ENCODE measurements at places on chromosomes 2 and 18.

GRCh38 chr2:16204886-16205620 lies 264.7 kb downstream of the MYCN start:
- no peak for DNase-seq

GRCh38 chr2:232649033-232649432 lies 15.6 kb downstream of the EFHD1 start:
- no peak for DNase-seq

- no peak for DNase-seq
Measured at GRCh38 chr2:17373041-17373440, 145.2 kb downstream of the RAD51AP2 start.

GRCh38 chr18:55265984-55266383 lies 306.7 kb upstream of the CCDC68 start:
- peak; percentile 13 for DNase-seq

GRCh38 chr2:36536776-36537175 lies 61.2 kb downstream of the FEZ2 start:
- DNase-seq, result no peak

- no peak for DNase-seq
Measured at GRCh38 chr2:228839421-228839876, 431.6 kb downstream of the PID1 start.

GRCh38 chr2:96601382-96602292 lies 36.5 kb downstream of the KANSL3 start:
- no peak for DNase-seq

GRCh38 chr2:131049150-131049718 lies 44.0 kb downstream of the FAM168B start:
- no peak for DNase-seq

DNA sequence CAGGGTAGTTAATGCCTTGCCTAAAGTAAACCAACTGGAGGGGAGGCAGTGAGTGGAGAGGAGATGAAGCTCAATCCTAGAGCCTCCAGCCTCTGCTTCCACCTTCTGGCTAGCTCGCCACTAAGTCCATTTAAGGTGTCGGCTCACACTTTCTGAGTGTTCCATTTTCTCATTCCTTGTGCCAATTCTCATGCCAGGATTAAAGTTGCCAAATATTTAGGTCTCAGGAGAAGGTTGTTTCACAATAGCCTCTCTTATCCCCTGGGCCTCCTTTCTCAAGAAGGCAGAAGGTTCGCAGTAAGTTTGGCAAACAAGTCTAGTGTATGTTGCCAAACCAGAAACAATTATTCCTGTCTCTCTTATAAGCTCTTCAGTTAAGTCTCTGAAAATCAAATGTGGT lies 57.2 kb downstream of the TACR1 start:
- no peak for DNase-seq

- no peak for DNase-seq
Measured at GRCh38 chr2:104570259-104570658, 283.7 kb upstream of the POU3F3 start.

GRCh38 chr2:149410701-149411484 lies 80.5 kb downstream of the LYPD6 start:
- DNase-seq, result no peak

DNA sequence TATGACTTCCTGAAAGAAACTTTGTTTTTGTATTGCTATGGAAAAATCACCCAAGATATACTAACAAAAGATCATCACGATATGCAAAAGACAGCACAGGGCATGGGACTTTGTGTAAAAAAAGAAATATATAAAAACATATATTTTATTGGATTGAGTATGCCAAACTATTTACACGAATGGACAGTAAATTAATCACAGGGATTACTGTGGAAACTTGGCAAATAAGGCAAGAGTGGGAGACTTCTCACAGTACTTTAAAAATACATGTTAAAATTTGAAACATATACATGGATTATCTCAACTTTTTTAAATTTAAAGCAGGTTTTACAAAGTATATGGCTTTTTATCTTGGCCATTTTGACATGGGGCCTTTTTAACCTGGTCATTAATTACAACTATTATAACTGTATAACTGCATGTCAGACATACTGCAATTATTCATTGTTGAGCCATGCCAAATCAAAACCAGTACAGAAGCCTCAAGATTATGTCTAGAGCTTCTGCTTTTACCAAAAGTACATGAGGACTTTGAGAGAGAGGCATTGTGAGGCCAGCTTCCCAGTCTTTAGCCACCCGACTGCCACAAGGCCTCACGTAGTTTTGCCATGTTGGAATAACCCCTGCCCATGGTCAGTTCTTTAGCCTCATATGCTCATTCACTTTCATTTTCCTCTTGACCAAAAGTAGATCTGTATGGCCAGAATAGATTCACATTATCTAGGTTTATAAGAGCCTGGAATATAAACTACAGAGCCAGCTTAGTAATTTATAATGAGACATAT lies 419.8 kb downstream of the SETBP1 start:
- peak; percentile 13 for DNase-seq

DNA sequence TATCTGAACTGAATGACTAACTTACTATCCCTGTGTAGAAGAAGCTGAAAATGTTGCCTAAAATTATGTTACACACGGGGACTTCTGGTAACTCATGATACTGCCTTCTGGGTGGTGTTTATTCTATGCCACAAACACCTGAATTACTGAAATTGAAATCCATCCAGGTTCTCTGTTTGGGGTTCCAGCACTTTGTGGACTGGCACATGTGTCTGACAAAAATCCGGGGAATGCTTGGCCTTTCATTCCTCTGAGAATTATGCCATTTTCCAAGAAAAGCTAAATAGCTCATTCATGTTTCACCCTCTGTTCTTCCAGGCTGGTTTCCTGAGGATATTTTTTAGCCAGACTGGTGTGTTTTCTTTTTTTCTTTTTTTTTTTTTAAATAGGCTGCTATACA lies 59.5 kb upstream of the POU3F3 start:
- DNase-seq, result no peak

GRCh38 chr18:32389858-32390257 lies 80.8 kb downstream of the GAREM1 start:
- DNase-seq, result no peak

DNA sequence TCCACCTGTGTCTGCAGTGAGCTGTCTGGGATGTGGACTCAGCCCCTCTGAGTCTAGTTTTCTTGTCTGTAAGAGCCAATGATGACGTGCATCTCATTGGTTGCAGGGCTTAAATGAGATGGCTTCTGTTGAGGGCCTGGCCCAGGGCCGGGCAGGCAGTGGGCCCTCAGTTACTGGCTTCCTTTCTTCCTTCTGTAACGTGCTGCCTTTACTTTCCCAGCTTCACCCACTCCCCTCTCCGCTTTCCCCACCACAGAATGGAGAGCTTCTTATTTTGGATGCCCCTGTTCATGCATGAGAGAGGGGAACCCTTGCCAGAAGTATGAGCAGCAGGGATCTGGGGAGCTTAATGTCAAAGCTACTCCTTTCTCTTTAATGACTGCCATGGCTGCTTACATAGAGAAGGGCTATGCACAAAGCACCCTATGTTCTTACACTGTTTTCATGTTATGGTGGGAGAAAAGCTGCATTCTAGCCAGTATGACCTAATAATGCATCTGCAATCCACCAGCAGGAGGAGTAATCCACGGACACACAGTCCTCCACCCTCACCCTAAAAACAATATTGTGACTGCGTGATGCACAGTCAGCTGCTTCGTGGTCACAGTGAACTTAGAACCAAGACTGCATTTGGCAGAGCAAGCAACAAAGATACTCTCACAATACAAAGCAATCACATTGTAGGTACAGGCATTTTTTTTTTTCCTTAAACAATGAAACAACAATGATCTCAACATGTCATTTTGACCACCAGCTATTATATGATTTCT lies 37.2 kb downstream of the CREG2 start:
- peak; percentile 83 for DNase-seq

GRCh38 chr18:50847192-50847591 lies 27.4 kb upstream of the MRO start:
- no peak for DNase-seq

GRCh38 chr2:156845806-156846558 lies 409.8 kb downstream of the GPD2 start:
- no peak for DNase-seq

GRCh38 chr2:7934476-7934875 lies 747.4 kb upstream of the ID2 start:
- no peak for DNase-seq

- DNase-seq, result no peak
Measured at GRCh38 chr2:120034027-120034426, 21.1 kb downstream of the EPB41L5 start.

DNA sequence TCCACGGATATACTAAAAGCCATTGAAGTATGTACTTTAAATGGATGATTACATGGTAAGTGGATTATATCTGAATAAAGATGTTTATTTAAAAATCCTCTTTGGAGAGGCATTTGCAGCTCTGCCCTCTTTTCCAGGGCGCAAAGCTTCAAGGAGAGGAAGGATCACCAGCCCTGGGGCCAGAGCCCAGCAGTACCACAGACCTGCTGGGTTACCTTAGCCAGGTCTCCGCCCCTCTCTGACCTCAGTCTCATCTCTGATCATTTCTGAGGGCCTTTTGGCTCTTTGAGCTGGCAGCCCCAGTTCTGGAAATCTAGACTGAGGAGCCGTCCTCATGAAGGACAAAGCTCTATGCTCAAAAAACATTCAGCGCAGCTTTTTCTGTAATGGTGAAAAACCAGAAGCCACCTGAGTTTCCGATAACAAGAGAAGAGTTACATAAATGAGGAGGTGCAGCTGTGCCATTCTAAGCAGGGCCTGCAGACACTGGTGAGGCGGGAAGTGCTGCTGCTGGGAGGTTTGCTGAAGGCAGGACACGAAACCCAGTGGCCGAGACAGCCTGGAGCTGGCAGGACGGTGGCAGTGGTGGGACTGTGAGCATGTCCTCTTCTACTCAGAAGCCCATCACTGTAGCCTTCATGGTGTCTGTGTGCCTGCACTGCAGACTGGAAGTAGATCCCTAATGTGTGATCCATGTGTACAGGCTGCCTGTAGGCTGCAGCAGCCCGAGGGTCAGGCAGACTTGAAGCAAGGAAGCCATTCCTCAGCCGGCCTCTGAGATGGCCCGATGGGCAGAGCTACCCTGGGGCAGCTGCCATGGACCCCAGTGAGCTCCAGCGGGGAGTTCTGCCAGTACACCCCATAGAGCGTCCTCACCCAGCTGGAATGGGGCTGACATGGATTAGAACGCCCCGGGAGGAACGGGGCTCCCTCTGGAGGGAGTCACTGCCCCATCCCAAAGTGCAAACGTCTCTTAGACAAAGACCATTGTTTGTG lies 27.7 kb downstream of the ADRA2B start:
- no peak for DNase-seq

DNA sequence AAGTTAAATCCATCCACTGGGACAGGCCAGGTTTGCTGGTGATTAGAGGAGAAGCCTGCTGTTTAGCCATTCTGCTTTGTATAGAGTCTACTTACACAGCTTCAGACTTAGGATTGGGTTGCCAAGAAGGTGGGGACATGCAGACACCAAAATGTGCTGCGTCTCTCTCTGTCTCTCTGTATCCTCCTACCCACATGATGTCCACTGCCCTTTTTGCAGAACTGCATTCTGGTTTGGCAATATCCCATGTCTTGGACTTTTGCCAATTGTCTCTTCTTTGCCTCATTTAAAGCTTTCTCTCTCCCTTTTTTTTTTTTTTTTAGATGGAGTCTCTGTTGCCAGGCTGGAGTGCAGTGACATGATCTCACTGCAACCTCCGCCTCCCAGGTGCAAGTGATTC lies 261.1 kb upstream of the FN1 start:
- DNase-seq, result peak; percentile 75

DNA sequence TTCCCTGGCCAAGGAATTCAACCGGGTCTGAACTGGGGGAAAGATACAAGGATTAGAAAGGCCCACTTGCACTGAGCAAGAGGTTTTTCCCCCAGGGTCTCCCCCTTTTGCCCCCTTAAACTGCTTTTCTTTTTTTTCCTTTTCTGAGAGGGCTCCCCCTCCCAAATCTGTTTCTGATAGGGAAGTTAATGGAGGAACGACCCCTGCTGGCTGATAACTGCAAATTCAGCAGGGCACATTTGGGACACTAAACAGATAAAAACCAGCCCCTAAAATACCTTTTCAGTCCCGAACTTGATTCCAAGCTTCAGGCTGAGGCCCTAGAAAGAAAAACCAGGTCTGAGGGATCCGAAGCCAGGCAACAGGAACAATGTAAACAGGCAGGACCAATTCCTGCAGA lies 1012.4 kb upstream of the CRIM1 start:
- DNase-seq, result no peak

DNA sequence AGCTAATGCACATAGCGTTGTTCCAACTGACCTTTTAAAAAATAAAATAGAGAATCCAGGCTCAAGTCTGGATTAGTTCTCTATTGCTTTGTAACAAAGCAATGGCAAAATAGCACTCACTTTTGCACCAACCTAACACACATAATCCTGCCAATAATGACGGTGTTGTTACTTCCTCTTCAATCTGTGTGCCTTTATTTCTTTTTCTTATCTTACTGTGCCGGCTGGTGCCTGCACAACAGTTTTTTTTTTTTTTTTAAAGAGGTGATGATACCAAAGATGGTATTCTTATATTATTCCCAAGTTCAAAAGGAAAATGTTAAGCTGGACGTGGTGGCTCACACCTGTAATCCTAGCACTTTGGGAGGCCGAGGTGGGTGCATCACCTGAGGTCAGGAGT lies 3.4 kb downstream of the PLB1 start:
- no peak for DNase-seq

DNA sequence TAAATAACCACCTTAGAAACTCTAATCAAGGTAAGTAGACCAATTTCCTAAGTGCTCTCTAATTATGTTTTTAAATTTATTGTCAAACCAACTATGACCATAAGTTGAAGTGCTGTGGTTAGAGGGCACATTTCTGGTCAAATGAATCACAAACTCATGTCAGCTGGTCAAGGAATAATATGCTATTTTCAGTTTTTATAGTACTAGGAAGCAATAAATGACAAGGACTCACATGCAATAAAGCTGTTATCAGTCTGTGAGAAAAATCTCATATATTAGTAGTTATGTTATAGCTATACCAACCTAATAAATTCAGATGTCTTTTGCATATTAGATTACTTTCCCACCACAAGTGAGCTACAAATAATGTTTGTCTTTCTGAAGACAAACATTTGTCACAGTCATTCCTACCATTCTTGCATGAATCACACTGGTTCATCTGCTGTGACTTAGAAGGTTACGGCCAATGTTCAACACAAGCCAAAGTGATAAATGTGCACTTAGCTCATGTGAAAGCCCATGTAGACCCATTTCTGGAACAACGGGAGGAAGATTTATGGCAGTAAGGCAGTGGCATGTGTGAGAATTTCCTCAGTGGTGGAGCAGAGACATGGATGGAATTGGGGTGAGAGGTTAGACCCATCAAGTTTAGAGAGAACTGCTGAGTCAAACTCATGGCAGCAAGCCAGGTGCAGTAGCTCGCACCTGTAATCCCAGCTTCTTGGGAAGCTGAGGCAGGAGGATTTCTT lies 27.4 kb upstream of the CCNYL1 start:
- peak; percentile 24 for DNase-seq

- peak; percentile 87 for DNase-seq
Measured at GRCh38 chr2:9260464-9260918, 53.9 kb downstream of the ASAP2 start.

- peak; percentile 76 for DNase-seq
Measured at GRCh38 chr2:113230531-113230930, 48.2 kb downstream of the PAX8 start.
